AG04449 (cell line): ENCODE measurements at places on chromosomes 16 and 17.

DNA sequence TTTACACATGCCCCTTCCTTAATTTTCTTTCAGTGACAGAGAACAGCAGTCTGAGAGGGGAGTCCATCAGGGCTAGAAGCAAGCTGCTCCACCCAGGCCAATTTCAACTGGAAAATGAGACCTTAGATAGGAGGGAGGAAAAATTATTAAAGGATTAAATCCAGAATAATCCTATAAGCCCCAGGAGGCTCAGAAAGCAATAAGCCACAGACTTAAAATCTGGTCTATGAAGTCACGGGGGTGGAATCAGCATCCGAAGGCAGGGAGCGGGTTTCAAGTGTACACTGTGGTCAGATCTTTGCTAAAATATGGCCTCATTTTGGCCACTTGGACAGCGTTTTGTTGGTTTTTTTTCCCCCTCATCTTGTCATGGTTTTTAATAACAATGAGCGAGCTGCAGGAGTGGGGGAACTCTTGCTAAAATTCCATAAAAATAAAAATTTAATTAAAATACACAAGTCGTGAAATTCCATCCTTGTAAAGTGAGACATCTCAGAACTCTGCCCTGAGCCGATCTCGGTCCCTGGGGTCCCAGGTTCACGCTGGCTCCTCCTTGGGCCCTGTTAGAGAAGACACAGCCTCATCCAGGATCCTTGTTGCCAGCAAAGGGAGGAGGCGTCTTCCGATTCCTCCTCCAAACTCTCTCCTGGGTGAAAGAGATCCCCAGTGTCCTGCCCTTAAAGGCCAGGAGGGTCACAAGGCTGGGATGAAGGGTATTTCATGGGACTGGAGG, 51.6 kb upstream of the ETV4 start:
- DNase-seq, result no peak

DNA sequence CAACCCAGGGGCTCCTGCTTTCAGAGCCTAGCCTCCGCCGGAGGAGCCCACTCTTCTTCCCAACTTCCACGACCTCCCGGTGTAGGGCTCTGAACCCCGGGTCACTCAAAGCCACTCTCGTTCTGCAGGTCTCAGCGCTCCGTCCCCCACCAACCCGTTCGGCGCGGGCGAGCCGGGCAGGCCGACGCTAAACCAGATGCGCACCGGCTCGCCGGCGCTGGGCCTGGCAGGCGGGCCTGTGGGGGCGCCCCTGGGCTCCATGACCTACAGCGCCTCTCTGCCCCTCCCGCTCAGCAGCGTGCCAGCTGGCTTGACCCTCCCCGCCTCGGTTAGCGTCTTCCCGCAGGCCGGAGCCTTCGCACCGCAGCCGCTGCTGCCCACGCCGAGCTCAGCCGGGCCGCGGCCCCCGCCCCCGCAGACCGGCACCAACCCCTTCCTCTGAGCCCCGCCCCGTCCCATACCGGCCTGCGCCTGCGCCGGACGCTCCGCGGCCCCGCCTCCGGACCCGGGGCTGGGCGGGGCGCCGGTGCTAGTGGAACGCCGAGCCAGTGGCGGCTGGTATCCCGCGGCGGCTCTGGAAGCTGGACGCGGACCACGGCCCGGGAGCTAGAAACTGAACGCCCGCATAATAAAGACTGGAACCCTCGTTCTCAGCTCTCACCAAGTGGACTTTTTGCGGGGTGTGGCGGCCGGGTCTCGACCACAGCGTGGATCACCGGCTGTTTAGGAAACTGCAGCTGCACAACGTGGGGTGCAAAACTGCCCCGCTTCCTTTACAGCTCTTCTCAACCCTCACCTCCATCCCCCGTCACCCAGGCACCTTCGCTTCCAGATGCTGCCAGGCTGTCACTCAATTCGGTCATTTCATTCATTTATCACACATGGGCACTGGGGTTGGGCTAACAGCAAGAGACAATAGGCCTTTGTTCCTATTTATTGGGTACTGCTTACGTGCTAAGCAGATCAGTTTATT, 5.0 kb upstream of the SPATA20 start:
- DNase-seq, result no peak

GRCh38 chr17:75881678-75882454, 3.5 kb upstream of the TRIM47 start:
- no peak for DNase-seq

- DNase-seq, result no peak
Observed at GRCh38 chr17:59018019-59018418, 88.7 kb downstream of the TRIM37 start.

- DNase-seq, result no peak
Observed at GRCh38 chr17:40103071-40103661, 2.8 kb upstream of the NR1D1 start.

DNA sequence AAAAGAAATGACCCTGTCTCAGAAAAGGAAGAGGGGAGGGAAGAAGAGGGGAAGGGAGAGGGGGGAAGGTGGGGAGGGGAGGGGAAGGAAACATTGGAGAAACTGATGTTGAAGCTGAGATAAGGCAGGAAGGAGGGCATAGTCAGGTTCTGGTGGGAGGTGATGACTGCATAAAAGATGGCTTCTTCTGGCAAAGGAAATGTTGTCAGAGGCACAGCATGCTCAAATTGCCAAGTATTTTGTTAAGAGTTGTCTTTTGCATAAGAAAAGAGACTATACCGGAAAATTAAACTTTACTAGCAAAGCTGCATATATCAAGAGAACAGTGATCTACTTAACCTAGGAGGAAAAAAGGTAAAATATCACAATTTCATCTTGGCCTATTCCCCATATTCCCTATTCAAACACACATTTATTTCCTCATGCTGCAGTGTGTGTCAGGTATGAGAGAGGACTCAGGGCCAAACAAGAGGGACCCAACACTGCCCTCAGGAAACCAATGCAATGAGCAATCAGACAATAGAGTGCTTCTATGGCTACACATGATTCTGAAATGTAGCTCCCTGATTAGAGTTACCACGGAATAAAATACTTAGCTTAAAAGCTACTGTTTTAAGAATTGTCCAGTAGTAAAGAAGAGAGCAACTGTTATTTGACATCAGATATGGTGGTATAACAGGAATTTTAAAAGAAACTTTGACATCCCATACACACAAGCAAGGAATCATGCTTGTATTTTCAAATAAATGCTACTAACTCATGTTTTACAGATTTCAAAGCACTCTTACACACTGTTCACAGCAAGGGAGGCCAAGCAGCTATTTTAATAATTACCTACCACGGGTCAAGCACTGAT, 80.9 kb downstream of the PARN start:
- DNase-seq, result no peak

GRCh38 chr17:5975661-5976060, 94.5 kb upstream of the WSCD1 start:
- DNase-seq, result no peak

DNA sequence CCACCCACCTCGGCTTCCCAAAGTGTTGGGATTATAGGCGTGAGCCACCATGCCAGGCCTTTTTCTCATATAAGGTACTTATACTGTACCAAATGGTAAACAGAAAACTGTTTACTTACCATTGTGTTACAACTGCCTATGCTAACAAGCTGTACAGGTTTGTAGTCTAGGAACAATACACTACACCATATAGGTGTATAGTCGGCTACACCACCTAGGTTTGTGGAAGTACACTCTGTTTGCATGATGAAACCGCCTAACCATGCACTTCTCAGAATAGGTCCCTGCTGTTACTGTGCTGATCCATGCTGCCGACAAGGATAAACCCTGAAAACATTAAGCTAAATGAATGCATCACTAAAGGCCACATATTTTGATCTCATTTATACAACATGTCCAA, 18.9 kb downstream of the DNAJA2 start:
- no peak for DNase-seq

DNA sequence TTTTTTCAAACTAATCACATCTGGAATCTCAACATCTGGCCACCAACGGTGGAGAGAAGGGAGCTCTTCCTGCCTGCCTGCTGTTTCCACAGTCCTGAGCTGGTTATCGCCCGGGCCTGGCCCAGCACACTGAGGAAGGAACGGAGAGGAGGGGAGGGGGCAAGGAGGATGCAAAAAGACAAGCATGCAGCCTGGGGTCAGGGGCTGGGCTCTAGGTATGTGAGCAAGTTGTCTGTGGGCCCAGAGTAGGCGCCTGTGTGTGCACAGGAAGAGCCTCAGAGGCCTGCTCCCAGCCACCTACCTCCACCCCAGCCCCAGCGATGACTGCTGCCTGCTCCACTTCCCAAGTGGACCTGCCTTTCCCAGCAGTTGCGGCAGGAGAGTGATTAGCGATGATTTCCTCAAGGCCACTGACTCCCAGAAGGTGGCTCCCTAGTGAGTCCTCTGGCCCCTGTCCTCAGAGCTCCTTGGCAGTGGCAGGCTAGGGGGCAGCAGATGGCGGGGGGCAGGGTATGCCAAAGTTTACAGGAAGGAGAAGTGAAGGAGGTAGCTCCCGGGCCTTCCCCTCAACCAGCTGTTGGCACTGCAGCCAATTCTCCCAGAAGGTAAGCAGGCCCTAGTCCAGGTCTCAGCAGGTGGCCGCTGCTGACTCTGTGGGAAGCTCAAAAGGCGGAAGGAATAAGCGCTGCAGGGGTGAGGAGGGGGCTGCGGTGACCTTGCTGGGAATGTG, 27.0 kb upstream of the RASD1 start:
- no peak for DNase-seq

DNA sequence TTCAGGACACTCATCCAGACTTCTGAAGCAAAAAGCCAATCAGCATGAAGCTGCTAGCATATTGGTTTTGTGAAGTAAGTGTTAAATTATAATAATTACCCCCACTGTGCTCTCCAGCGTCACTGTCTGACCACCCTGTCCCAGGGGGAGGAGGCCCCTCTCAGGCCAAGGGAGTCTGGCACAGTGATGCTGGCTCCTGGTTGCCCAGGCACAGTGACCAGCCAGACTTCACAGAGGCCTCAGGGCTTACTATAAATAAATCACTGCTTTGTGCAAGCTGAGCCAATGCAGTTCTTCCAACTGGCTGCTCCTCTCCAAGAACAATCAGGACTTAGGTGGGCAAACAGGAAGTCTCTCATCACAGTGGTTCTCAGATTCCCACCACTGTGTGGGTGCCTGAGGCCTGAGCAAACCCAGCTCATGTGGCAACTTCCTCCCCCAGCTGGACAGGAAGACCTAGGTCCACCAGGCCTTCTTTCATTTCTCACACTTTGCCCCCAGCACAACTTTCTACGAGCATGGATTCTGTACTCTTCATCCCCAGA, 1.7 kb upstream of the DBNDD1 start:
- DNase-seq, result no peak

GRCh38 chr17:57902800-57903759, 52.1 kb downstream of the CUEDC1 start:
- no peak for DNase-seq

DNA sequence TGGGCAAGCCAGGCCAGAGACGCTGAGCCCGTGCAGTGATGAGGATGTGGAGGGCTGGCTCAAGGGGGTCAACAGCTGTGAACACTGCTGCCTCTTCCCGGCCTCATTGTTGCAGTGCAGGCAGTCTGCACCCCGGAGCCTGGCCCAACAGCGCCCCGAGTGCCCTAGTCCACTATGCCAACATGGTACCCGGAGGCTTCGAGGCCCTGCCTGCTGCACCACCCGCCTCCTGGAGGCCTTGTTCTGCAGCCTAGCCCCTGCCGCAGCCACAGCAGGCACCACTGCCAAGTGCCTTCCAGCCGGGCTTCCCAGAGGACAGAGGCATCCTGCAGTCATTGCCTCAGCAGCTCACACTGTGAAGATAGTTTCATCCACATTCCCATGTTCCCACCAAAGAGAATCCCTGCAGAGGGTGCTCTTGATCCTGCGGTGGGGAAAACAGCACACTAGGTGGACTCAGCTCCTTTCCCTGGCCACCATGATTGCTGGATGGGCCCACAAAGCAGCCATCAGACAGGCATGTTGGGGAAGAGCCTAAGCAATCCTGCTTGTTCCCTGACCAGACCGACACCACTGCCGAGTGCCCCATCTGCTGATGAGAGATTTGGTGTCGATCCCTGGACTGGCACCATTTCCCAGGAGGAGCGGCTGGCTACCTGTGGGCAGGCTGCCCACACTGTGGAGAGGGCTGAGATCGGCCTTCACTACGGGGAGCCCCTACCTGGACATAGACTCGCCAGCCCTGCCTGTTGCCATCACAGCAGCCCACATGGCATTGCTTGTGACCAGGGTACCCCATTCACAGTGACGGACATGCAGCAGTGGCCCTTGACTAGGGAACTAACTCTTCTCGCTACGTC, 44.9 kb downstream of the USP22 start:
- DNase-seq, result no peak

- no peak for DNase-seq
Observed at GRCh38 chr17:76276461-76277299, 11.5 kb downstream of the UBALD2 start.

DNA sequence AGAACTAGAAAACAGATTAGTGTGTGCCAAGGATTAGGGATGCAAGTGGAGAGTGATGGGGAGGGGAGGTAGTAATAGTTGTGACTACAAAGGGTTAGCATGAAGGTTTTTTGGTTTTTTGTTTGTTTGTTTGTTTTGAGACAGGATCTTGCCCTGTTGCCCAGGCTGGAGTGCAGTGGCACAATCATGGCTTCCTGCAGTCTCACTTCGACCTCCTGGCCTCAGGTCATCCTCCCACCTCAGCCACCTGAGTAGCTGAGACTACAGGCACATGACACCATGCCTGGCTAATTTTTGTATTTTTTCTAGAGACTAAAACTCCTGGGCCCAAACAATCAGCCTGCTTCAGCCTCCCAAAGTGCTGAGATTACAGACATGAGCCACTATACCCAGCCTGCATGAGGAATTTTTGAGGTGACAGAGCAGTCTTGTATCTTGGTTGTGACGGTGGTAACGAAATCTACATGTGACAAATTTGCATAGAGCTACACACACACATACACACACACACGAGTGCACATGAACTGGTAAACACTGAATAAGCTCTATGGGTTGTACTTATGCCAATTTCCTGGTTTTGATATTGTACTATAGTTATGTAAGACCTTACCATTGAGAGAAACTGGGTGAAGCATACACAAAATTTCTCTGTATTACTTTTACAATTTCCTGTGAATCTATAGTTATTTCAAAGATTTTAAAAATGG, 59.6 kb upstream of the TOM1L1 start:
- DNase-seq, result no peak

DNA sequence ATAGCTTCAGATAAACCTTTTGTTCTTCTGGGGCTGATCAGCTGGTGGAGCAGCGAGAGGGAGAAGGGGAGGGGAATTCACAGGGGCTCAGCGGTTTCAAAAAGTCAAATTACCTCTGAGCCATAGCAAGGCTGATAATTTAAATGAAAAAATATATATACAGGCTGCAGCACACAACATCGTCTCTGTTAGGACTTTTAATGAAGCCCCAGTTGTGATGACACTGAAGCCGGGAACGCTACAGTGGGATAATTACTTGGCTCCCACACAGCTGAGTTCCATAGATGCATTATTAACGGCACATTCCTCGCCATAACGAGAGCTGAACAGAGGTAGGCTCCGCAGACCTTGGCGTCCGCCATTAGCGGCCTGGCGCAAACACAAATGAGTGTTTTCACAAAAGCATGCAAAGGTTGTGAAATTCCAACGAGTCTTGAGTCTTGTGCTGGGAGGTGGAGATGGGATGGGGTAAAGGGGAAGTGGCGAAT, 216.0 kb downstream of the C16orf78 start:
- DNase-seq, result no peak
